ENCODE measurements at places on chromosomes 12 and 14.

DNA sequence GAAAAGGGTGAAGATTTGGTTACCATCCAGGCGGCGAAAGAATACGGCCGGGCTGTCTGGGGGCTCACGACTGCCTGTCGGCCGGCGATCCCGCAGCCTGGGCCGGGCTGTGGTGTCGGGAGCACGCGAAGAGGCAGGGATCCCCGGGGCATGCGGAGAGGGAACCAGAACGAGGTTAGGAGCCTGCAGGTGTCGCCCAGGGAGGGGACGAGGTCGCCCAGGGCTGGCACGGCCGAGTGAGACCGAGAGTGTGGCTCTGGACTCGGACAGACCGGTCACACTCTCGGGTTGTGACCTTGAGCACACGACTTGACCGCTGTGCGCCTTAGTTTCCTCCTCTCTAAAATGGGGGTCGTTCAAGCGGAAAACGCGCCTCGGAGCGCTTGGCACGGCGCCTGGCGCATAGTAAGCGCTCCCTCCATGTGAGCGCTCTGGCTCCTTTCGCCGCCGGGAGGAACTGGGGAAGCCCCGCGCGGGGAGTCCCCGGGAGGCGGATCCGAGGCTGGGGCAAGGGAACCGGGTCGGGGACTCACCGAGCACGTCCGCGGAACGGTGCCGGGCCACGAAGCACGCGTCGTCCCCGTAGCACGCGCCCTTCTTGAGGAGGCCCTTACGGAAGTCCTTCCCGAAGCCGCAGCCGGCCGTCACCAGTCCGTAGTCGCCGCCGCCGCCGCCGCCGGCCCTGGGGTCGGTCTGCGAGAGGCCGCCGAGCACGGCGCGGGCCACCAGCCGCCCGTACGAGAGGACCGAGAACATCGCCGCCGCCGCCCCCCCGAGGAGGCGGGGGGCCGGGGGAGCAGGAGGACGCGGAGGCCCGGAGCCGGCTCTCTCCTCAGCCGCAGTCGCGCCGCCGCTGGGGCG lies 612 bp downstream of the PPTC7 start:
- peak; percentile 59 for DNase-seq

DNA sequence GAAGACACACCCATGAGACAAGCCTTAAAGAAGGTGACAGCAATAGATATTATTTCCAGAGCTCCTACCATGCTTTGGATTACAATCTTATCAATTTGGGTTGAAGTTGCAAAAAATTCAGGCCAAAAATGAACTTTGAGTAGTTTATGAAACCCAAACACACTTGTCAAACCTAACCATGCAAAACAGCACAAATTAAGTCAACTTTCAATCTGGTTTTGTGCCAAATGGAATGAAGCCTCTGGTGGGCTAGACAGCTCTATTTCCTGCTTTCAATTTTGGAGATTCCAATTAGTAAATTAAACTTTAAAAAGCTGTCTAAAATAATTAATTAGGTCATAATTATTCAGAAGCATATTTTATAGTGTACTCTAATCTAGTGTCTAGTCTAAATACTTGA lies 203.4 kb downstream of the SYT1 start:
- DNase-seq = no peak

- DNase-seq = no peak
Measured at GRCh38 chr12:1290716-1291115, 299.7 kb downstream of the ERC1 start.

- no peak for DNase-seq
Measured at GRCh38 chr12:237026-237815, 23.3 kb upstream of the SLC6A12 start.

DNA sequence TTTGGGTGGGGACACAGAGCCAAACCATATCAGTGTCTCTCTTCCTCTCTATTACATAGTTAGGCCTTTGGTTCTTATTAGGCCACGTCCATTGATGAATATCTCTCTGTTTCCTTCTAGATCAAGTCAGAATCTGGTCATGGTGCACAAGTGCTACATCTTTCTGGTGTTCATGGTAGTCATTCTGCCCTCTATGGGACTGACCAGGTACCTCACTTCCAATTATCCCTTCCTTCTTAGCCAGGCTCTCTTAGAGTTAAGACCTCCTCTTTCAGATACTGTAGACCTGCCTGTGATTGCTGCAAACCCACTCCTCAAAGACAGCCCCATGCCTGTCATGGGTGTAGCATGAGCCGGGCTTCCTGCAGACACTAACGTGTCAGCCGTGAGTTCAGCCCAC lies 25.2 kb downstream of the NGB start:
- no peak for DNase-seq

- DNase-seq = no peak
Measured at GRCh38 chr14:99884834-99885648, 91.8 kb downstream of the EML1 start.

GRCh38 chr12:3132636-3133404 lies 55.6 kb downstream of the TSPAN9 start:
- DNase-seq = no peak

DNA sequence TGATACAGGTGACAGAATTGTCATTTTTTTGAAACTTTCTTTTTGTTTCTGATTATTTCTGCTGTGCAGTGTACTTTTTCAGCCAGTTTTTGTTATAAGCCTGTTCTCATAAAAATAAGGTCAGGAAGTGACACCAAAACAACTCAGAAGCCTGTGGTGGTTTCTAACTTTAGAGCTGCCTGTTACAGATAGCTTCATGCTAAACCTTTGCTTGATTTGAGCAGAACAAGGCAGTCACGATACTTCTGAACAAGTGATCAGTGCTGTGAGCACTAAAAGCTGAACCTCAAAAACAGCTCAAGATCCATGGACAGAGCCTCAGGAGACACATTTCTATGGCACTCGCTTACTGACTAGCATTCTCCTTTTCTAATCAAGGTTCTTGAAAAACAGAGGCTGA lies 82.0 kb downstream of the PRKCH start:
- no peak for DNase-seq

- no peak for DNase-seq
Measured at GRCh38 chr14:31902945-31903646, 174.0 kb upstream of the ARHGAP5 start.

- DNase-seq = no peak
Measured at GRCh38 chr14:85852906-85853305, 323.0 kb downstream of the FLRT2 start.

DNA sequence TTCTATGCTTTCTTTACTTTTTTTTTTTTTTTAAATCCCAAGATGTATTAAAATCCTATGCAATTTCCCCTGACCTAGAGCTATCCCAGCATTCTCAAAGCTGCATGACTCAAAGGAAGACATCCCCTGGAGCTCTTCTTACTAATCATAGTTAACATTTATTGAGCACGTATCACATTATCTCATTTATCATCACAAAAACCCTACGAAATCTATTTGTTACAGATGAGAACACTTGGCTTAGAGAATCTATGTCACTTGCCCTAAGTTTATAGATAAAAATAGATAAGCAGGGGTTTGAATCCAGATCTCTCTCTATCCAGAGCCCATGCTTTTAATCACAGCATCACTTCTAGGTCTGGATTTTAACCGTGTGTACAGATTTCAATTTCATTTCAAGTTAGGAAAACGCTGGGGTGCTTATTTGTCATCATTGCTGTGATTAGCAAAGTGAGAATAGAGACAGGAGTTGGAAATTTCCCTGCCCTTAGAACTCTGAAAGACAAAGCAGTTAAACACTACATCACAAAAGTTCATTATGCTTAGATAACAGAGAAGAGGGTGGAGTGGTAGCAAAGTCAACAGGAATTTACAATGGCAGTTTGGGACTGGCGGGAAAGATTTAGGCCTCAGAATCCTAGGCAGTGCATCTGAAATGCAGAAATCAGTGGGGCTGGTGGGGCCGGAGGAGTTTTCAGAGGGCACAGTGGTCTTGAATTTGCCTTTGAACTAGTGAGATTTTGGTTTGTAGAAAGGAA lies 177.7 kb upstream of the FRMD6 start:
- DNase-seq = no peak

- no peak for DNase-seq
Measured at GRCh38 chr12:50529345-50529744, 24.6 kb downstream of the DIP2B start.

- DNase-seq = no peak
Measured at GRCh38 chr12:127594351-127594970, 672.5 kb upstream of the TMEM132C start.

GRCh38 chr12:2231956-2232355 lies 179.2 kb downstream of the CACNA1C start:
- DNase-seq = no peak
